ENCODE measurements at places on chromosomes 11 and 22.

DNA sequence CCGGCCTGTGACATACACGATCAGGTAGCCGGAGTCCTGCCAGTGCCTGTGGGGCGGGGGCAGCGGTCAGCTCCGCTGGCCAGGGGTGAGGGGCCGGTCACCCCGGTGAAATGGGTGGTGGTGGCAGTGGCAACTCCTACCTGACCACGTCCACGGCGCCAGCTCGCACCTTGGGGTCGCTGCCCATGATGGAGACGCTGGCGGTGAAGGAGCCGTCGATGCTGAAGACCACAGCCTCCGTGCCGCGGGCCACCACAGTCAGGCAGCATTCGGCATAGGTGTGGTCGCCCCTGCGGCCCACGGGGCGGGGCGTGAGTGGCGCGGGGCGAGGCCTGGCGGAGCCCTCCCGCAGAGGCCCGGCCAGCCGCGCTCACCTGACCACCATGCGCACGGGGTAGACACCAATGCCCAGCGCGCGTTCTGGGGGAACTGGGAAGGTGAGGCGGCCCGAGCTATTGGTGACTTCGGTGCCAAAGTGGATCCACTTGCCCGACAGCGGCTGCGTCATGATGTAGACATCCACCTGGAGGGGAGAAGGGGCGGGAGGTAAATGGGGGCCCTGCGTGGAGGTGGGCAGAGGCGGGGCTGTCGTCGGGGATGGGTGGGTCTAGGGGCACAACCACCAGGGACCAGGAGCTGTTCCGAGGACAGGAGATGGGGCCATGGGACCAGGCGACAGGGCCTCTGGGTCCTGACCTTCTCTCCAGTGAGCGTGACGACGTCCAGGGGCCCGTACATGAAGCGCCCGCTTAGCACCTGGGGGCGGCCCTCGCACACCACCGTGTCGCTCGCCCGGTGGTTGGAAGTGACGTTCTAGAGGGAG is 10.9 kb downstream of the AIP start:
- no peak overlapping the region for H3K27ac ChIP-seq
- H3K36me3 ChIP-seq = peaks cover 2% of the 10 kb centered on the region
- no peaks in the 10 kb centered on the region for H3K27me3 ChIP-seq
- H3K4me3 ChIP-seq = no peak overlapping the region

- H3K27me3 ChIP-seq = no peaks in the 10 kb centered on the region
- no peak overlapping the region for H3K27ac ChIP-seq
- no peak overlapping the region for H3K4me3 ChIP-seq
- no peaks in the 10 kb centered on the region for H3K36me3 ChIP-seq
Observed at GRCh38 chr11:109845437-109845836, 247.8 kb upstream of the ZC3H12C start.

DNA sequence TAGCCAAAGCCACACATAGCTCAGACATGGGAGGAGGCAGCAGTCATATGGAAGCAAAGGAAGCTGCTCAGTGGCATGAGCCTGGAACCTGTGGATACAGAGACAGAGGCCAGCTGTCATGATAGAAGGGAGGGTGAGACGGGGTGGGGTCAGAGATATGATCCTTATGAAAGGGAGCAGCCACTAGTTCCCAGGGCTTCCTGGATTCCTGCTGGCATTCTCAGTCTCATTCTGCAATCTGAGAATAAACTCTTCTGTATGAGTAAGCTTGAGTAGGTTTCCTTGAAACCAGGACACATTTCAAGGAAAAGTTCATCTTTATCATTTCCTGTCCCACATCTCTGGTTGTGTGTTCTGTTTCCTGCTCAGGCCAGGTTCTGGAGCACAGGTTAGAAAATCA is 220.2 kb upstream of the SNX19 start:
- no peaks in the 10 kb centered on the region for H3K4me1 ChIP-seq
- H3K4me3 ChIP-seq = no peak overlapping the region
- DNase-seq = no peak
- no peaks in the 10 kb centered on the region for H3K27me3 ChIP-seq

- no peak for DNase-seq
- H3K36me3 ChIP-seq = no peaks in the 10 kb centered on the region
- no peaks in the 10 kb centered on the region for H3K27me3 ChIP-seq
- no peak overlapping the region for H3K4me3 ChIP-seq
Observed at GRCh38 chr22:19503869-19504268, 20.3 kb downstream of the CLDN5 start.

- peak; percentile 39 for DNase-seq
- H3K36me3 ChIP-seq = peaks cover 3% of the 10 kb centered on the region
- no peaks in the 10 kb centered on the region for H3K4me1 ChIP-seq
- no peak overlapping the region for H3K4me3 ChIP-seq
- no peaks in the 10 kb centered on the region for H3K27me3 ChIP-seq
Observed at GRCh38 chr11:65855927-65856363, 2.0 kb downstream of the CFL1 start.

- DNase-seq = peak; percentile 15
- H3K27ac ChIP-seq = no peak overlapping the region
- H3K4me1 ChIP-seq = no peaks in the 10 kb centered on the region
- no peaks in the 10 kb centered on the region for H3K36me3 ChIP-seq
- no peaks in the 10 kb centered on the region for H3K27me3 ChIP-seq
Observed at GRCh38 chr22:47408409-47408808, 646.0 kb downstream of the TBC1D22A start.

GRCh38 chr22:20573176-20573832 is 65.9 kb downstream of the MED15 start:
- no peaks in the 10 kb centered on the region for H3K36me3 ChIP-seq
- no peak overlapping the region for H3K27ac ChIP-seq
- H3K27me3 ChIP-seq = no peaks in the 10 kb centered on the region
- H3K4me1 ChIP-seq = no peaks in the 10 kb centered on the region
- H3K4me3 ChIP-seq = no peak overlapping the region

DNA sequence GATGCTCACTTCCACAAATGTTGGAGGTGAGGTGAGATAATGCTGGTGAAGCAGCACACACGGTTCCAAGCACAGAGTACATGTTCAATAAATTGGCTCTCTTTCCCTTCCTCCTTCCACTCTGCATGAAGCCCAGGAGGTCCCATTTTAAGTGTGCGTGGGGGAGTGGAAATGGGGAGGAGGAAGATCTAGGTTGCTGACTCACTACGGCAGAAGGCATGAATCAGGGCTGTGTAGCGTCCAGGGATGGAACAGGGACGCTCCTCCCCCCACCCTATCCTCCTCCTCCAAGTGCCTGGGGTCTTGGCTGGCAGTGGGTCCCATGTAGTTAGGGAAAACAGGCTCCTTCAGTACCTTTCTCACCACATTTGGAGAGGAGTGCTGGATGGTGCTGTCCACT is 44.2 kb downstream of the TRIM66 start:
- peaks cover 9% of the 10 kb centered on the region for H3K36me3 ChIP-seq
- DNase-seq = no peak
- no peaks in the 10 kb centered on the region for H3K4me1 ChIP-seq
- no peak overlapping the region for H3K27ac ChIP-seq
- no peak overlapping the region for H3K4me3 ChIP-seq

GRCh38 chr11:112320668-112321067 is 60.0 kb upstream of the PLET1 start:
- H3K27ac ChIP-seq = peak overlapping the region; percentile 81
- H3K4me1 ChIP-seq = peaks cover 4% of the 10 kb centered on the region
- peak; percentile 79 for DNase-seq
- no peaks in the 10 kb centered on the region for H3K36me3 ChIP-seq
- H3K27me3 ChIP-seq = no peaks in the 10 kb centered on the region
- no peak overlapping the region for H3K4me3 ChIP-seq

GRCh38 chr11:112255067-112255720 is 5.5 kb downstream of the PLET1 start:
- DNase-seq = no peak
- no peak overlapping the region for H3K27ac ChIP-seq
- H3K4me3 ChIP-seq = no peak overlapping the region
- H3K27me3 ChIP-seq = no peaks in the 10 kb centered on the region
- no peaks in the 10 kb centered on the region for H3K4me1 ChIP-seq

- H3K36me3 ChIP-seq = no peaks in the 10 kb centered on the region
- no peak for DNase-seq
- no peak overlapping the region for H3K27ac ChIP-seq
- H3K4me3 ChIP-seq = no peak overlapping the region
- no peaks in the 10 kb centered on the region for H3K27me3 ChIP-seq
- no peaks in the 10 kb centered on the region for H3K4me1 ChIP-seq
Observed at GRCh38 chr11:79296141-79296540, 144.7 kb downstream of the TENM4 start.

GRCh38 chr11:85626496-85626895 is 648 bp downstream of the DLG2 start:
- H3K27me3 ChIP-seq = no peaks in the 10 kb centered on the region
- peak overlapping the region; percentile 85 for H3K4me3 ChIP-seq
- H3K27ac ChIP-seq = no peak overlapping the region
- no peaks in the 10 kb centered on the region for H3K36me3 ChIP-seq
- H3K4me1 ChIP-seq = no peaks in the 10 kb centered on the region

GRCh38 chr11:34274712-34275398 is 83.0 kb downstream of the ABTB2 start:
- H3K36me3 ChIP-seq = no peaks in the 10 kb centered on the region
- peak; percentile 93 for DNase-seq
- peak overlapping the region; percentile 65 for H3K27ac ChIP-seq
- H3K4me3 ChIP-seq = no peak overlapping the region

GRCh38 chr11:133413703-133414102 is 118.6 kb downstream of the OPCML start:
- H3K36me3 ChIP-seq = no peaks in the 10 kb centered on the region
- H3K27ac ChIP-seq = no peak overlapping the region
- no peak overlapping the region for H3K4me3 ChIP-seq
- H3K4me1 ChIP-seq = no peaks in the 10 kb centered on the region

GRCh38 chr11:59283825-59284772 is 71.4 kb upstream of the MPEG1 start:
- no peaks in the 10 kb centered on the region for H3K36me3 ChIP-seq
- DNase-seq = no peak
- no peaks in the 10 kb centered on the region for H3K27me3 ChIP-seq
- H3K4me1 ChIP-seq = peaks cover 1% of the 10 kb centered on the region

DNA sequence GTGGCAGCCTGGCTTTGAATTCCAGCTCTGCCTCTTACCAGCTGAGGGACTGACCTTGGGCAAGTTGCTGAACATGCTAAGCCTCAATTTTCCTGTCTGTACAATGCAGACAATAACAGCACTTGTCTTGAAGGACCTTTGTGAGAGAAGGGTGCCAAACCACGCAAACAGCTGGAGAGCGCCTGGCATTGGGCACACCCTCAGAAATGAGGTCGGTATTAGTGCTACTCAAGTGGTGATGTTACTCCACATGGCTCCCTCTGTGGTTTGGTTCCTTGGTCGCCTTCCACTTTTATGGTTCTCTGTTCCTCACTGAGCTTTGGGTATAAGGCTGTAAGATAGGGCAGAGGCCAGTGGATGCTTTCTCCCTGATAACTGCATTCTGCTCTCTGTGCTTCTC is 8.2 kb downstream of the UBASH3B start:
- H3K27ac ChIP-seq = no peak overlapping the region
- no peak for DNase-seq
- H3K4me3 ChIP-seq = no peak overlapping the region
- H3K27me3 ChIP-seq = no peaks in the 10 kb centered on the region
- H3K4me1 ChIP-seq = no peaks in the 10 kb centered on the region

DNA sequence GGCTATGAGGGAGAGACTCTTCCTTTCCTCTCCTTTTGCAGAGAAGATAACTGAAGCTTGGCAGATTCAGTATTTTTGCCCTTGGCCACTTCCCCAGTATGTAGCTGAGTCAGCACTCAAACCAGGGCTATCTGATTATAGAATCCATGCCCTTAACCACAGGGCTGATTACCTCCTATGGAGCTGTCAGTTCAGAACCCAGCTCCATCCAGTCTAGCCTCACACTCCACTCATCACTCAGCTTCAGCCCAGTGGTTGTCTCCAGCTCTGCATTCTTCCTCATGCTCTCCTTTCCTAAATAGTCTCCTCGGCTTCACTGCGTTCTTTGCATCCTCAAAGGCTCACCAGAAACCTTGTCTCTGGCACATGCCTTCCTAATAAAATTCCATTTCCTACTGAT is 151.6 kb upstream of the BLID start:
- H3K4me1 ChIP-seq = peaks cover 4% of the 10 kb centered on the region
- H3K4me3 ChIP-seq = no peak overlapping the region
- no peak overlapping the region for H3K27ac ChIP-seq
- no peaks in the 10 kb centered on the region for H3K36me3 ChIP-seq

DNA sequence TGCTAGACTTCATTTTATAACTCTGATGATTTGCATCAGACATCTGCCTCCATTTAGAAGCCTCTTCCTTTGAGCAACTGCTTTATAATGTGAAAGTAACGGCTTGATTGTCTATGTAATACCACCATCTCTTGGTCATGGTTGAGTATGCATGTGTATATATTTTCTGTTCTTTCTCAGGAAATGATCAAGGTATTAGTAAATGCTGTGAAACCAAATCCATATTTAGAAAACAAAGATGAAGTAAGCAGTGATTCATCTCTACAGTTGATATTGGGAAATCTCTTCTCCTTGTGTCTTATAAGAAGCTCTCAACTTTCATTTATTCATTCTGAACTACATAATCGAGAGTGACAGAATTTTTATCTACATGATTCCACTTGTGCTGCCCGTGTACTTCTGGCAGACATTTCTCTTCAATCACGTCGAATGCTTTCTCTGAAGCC is 104.6 kb upstream of the ANO3 start:
- H3K27me3 ChIP-seq = no peaks in the 10 kb centered on the region
- H3K36me3 ChIP-seq = no peaks in the 10 kb centered on the region
- H3K4me1 ChIP-seq = no peaks in the 10 kb centered on the region
- no peak overlapping the region for H3K4me3 ChIP-seq
- no peak overlapping the region for H3K27ac ChIP-seq

GRCh38 chr11:68282141-68282860 is 10.5 kb upstream of the C11orf24 start:
- peak; percentile 29 for DNase-seq
- no peak overlapping the region for H3K27ac ChIP-seq
- H3K36me3 ChIP-seq = no peaks in the 10 kb centered on the region
- H3K4me3 ChIP-seq = no peak overlapping the region
- H3K27me3 ChIP-seq = no peaks in the 10 kb centered on the region
- H3K4me1 ChIP-seq = no peaks in the 10 kb centered on the region

- H3K36me3 ChIP-seq = no peaks in the 10 kb centered on the region
- H3K27ac ChIP-seq = no peak overlapping the region
- H3K27me3 ChIP-seq = no peaks in the 10 kb centered on the region
- no peaks in the 10 kb centered on the region for H3K4me1 ChIP-seq
- DNase-seq = peak; percentile 32
Observed at GRCh38 chr11:57547854-57548377, 10.5 kb downstream of the SMTNL1 start.

DNA sequence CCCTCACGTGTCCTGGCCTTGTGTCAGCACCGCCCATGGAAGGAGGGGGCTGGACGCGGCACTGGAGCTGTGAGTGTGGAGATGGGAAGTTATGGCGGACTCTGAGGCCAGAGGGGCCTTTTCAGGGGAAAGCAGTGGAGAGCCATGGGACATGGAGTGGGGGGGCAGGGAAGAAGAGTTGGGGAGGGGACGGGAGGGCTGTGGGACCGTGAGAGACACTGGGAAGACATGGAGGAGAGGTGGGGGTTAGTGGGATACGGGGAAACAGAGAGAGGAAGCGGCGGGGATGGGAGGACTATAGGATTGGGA is 58.2 kb downstream of the FBXO7 start:
- H3K4me3 ChIP-seq = no peak overlapping the region
- H3K27ac ChIP-seq = no peak overlapping the region
- H3K4me1 ChIP-seq = no peaks in the 10 kb centered on the region
- no peak for DNase-seq
- H3K27me3 ChIP-seq = no peaks in the 10 kb centered on the region
- no peaks in the 10 kb centered on the region for H3K36me3 ChIP-seq
